ENCODE measurements at places on chromosomes 13 and 19.

GRCh38 chr19:42412661-42413076, 14.5 kb downstream of the LIPE start:
- H3K36me3 ChIP-seq = peaks cover 26% of the 10 kb centered on the region
- no peaks in the 10 kb centered on the region for H3K4me1 ChIP-seq
- DNase-seq = no peak
- H3K27me3 ChIP-seq = no peaks in the 10 kb centered on the region
- no peak overlapping the region for H3K27ac ChIP-seq
- no peak overlapping the region for H3K4me3 ChIP-seq

DNA sequence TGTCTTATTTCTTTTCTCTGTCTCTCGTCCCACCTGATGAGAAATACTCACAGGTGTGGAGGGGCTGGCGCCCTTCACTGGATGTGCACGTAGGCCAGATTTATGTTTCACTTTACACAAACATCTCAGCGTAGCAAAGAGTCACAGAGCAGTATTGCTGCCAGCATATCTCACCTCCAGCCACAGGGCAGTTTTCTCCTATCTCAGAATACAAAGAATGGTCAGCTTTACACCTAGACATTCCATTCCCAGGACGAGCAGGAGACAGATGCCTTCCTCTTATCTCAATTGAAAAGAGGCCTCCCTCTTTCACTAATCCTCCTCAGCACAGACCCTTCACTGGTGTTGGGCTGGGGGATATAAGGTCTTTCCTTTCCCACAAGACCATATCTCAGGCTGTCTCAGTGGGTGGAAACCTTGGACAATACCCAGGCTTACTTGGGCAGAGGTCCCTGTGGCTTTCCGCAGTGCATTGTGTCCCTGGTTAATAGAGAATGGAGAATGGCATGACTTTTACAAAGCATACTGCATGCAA, 7.2 kb upstream of the ZNF611 start:
- no peaks in the 10 kb centered on the region for H3K4me1 ChIP-seq
- H3K27me3 ChIP-seq = no peaks in the 10 kb centered on the region
- peak overlapping the region; percentile 58 for H3K27ac ChIP-seq
- H3K4me3 ChIP-seq = no peak overlapping the region
- DNase-seq = no peak
- no peaks in the 10 kb centered on the region for H3K36me3 ChIP-seq

- no peak overlapping the region for H3K27ac ChIP-seq
- DNase-seq = no peak
- no peaks in the 10 kb centered on the region for H3K27me3 ChIP-seq
Measured at GRCh38 chr13:79434556-79434955, 28.5 kb upstream of the RBM26 start.

GRCh38 chr19:31749231-31749630, 400.0 kb upstream of the TSHZ3 start:
- no peak overlapping the region for H3K4me3 ChIP-seq
- no peak overlapping the region for H3K27ac ChIP-seq
- no peaks in the 10 kb centered on the region for H3K4me1 ChIP-seq
- H3K27me3 ChIP-seq = no peaks in the 10 kb centered on the region
- no peak for DNase-seq
- H3K36me3 ChIP-seq = no peaks in the 10 kb centered on the region

DNA sequence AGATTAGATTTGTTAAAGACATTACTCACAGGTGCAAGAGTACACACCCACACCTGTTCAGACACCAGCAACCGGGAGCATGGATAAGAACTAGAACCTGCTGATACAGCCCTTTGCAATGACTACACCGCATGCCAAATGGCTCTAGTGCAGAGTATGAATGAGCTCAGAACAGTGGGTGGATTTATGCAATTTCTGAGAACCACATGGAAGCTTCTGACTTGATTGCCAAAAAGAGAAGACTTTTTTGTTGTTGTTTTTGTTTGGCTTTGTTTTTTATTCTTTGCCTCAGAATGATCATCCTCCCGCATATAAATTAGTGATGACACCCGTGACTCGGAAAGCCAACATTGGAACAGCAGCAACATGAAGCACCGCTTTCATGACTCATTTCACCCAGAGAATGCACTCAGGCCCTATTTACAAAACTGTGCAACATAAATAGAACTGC, 77.4 kb upstream of the LRCH1 start:
- no peaks in the 10 kb centered on the region for H3K36me3 ChIP-seq
- H3K4me1 ChIP-seq = peaks cover 2% of the 10 kb centered on the region
- H3K4me3 ChIP-seq = no peak overlapping the region
- no peak overlapping the region for H3K27ac ChIP-seq
- no peak for DNase-seq

- DNase-seq = no peak
- no peak overlapping the region for H3K27ac ChIP-seq
- H3K27me3 ChIP-seq = no peaks in the 10 kb centered on the region
- H3K36me3 ChIP-seq = no peaks in the 10 kb centered on the region
- H3K4me1 ChIP-seq = no peaks in the 10 kb centered on the region
- no peak overlapping the region for H3K4me3 ChIP-seq
Measured at GRCh38 chr13:111614613-111615012, 294.2 kb downstream of the TEX29 start.

DNA sequence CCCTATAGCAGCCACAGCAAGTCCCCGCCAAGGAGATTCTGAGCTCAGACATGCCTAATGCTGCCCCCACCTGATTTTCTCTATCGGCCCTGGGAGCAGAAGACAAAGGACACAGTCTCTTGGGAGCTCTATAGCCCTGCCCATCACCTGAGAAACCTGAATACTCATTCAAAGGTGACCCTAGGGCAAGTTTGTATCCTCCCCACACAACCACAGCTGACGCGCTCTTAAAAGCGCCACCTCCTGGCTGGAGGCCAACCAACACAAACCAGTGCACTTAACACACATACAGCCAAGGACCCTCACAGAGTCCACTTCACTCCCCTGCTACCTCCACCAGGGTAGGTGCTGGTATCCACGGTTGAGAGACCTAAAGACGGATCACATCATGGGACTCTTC, 8.8 kb upstream of the IGFL4 start:
- no peak for DNase-seq
- peaks cover 5% of the 10 kb centered on the region for H3K27me3 ChIP-seq
- no peaks in the 10 kb centered on the region for H3K36me3 ChIP-seq
- no peaks in the 10 kb centered on the region for H3K4me1 ChIP-seq
- H3K27ac ChIP-seq = no peak overlapping the region
- no peak overlapping the region for H3K4me3 ChIP-seq

GRCh38 chr19:32748497-32748896, 28.9 kb downstream of the TDRD12 start:
- no peak overlapping the region for H3K4me3 ChIP-seq
- no peaks in the 10 kb centered on the region for H3K36me3 ChIP-seq
- DNase-seq = no peak
- H3K27ac ChIP-seq = no peak overlapping the region
- peaks cover 5% of the 10 kb centered on the region for H3K27me3 ChIP-seq
